RPMI8226 (cell line): ENCODE measurements at places on chromosomes 1 and 21.

DNA sequence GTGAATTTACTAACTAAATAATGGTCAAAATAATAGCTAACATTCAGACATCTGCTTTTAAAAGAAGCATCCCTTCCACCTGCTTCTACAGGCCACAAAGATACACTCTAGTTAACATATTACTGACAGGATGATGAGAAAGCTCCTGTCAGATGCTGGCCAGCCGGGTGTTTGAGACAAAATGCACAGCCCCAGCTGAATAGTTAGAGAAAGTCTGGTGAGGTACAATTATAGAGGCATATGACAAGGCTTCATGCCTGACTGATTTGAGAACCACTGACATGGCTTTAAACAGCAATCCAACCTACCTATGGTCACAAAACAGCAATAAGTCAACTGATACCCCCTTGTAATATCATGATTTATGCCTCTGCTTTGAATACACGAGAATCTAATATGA lies 137.0 kb downstream of the DENND1B start:
- no peak for DNase-seq

DNA sequence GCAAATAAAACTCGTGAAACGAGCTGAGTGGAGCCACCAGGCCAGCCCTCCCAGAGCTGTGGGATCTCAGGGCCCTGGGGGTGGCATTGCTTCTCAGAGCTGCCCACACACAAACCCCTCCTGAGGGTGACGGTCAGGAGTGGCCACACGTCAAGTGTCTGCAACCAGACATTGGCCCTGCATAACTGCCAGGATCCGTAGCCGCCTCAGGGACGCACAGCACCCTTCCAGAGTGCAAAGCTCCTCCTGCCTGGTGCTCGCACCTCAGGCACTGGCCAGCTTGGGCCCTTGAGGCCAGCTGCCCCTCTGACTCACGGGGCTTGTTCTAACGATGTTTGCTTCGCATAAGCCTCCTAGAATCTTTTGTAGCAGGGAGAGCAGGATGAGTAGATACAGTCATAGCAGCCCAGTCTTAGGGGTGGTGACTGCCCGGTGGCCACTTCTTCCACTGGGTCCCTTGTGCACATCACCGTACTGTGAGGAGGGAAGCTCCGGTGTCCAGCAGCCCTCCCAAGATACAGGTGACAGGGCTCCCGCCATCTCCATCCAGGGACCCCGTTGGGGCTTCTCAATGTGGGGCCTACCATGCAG lies 5.0 kb downstream of the WNT3A start:
- DNase-seq = no peak

- no peak for DNase-seq
Measured at GRCh38 chr1:21586222-21586621, 77.0 kb downstream of the ALPL start.

DNA sequence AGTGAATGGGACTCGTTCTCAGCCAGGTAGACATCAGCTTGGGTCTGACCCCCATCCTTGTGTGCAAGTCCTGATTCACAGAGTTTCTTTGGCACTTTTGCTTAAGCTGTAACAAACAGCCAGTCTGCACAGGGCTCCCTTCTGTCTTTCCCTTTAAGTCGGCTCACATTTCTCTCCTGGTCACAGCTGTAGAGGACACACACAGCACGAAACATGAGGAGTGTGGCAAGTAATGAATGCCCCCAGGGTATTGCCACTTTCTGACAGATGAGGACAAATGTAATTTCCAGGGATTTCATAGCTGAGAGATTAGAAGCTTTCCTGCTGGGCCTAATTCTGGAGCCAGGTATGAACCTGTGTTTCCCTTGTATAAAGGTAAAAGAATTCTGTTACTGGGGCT lies 423.5 kb downstream of the KIF26B start:
- DNase-seq = no peak

DNA sequence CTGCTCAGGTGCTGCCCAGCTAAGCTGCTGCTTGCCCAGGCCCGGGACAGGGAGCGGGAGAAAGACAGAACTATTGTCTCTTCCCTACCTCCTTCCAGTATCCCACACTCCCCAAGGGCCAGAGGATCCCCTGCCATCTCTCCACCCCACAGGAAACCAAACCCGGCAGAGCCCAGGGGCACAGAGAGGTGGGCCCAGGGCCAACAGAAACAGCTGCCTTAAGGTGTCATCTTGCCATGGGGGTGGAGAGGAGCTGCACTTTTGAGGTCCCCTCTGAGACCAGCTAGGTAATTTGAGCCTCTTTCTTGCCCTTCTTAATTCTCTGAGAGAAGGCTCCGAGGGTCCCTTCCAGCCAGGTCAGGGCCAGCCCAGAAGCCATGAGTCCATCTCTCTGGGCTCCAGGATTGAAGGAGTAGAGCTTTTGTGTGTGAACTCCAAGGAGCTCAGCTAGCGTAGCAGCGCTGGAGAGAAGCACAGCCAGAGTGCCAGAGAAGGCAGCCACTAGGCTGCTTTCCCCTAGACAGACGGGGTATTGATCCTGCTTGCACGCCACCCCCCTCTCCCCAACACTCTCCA lies 9.7 kb upstream of the GPR61 start:
- no peak for DNase-seq

DNA sequence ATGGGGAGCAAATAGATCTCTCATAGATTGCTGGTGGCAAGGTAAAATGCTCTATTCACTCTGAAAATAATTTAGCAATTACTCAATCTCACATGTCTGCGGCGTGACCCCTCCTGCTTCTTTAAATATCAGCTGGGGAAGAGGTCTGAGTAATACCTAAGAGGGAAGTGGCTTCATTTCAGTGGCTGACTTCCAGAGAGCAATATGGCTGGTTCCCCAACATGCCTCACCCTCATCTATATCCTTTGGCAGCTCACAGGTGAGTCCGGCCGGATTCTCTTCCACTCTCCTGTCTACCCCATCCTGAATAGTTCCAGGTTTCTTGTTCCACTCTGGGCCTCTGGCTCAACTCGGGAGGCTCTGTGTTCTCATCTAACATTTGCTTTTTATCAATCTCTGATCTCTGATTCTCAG lies at the start of gene SLAMF7:
Gene SLAMF7, plus strand, starts transcription at position 150 of the 414 bp plus-strand sequence. Its CDS starts 55 bp downstream, at position 205.
- peak; percentile 42 for DNase-seq

GRCh38 chr1:121483961-121484424 lies 299.2 kb downstream of the SRGAP2C start:
- DNase-seq = no peak

GRCh38 chr1:35564037-35564883 lies 6.7 kb downstream of the NCDN start:
- DNase-seq = peak; percentile 87

DNA sequence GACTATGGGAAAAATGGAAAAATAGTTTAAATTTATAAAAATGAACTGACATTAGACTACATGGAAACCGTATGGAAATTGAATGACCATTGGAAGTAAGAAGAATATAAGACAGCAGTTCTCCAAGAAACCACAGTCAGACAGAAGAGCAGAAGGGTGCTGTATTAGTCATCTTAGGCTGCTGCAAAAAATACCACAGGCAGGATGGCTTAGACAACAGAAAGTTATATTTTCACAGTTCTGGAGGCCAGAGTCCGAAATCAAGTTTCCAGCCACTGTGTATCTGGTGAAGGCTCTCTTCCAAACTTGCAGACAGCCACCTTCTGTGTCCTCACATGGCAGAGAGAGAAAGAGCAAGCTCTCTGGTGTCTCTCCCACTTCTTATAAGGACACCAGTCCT lies 175.2 kb downstream of the DSCAM start:
- peak; percentile 51 for DNase-seq

DNA sequence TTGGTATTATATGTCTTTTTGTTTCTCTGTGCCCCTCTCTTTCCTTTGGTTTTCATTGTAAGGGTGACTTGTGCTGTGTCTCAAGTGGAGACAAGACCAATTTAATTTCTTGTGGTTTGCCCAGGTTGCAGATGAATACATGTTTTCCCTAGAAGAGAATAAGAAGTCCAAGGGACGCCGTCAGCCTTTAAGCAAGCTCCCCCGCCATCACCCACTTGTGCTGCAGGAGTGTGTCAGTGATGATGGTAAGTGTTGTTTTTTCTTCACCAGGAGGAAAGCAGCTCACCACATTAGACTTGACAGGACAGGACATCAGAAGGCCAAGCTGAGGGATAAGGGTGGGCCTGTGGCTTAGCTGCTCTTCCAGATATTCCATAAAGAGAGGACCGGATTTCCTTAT lies 23.8 kb upstream of the ST3GAL3 start:
- no peak for DNase-seq

DNA sequence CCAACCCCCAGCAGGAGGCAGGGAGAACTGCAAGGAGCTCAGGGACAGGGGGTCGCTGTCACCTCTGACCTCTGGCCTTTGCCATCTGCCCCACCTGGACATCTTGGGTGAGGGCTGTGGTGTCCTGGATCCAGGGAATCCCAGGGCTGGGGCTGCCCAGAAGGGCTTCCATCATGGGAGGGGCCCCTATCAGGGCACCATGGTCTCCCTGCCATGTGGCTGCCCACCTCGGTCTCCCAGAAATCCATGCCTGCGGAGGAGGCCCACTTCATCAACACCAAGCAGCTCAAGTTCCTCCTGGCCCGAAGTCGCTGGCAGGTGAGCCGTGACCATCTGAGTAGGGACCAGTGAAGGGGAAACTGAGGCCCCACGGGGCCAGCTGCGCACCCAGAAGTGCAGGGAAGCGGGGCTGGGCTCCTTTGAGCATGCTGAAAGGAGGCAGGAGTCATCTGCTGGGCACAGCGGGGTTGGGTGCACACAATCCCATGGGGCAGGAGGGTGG lies 36.1 kb downstream of the TRIM11 start:
- DNase-seq = no peak

DNA sequence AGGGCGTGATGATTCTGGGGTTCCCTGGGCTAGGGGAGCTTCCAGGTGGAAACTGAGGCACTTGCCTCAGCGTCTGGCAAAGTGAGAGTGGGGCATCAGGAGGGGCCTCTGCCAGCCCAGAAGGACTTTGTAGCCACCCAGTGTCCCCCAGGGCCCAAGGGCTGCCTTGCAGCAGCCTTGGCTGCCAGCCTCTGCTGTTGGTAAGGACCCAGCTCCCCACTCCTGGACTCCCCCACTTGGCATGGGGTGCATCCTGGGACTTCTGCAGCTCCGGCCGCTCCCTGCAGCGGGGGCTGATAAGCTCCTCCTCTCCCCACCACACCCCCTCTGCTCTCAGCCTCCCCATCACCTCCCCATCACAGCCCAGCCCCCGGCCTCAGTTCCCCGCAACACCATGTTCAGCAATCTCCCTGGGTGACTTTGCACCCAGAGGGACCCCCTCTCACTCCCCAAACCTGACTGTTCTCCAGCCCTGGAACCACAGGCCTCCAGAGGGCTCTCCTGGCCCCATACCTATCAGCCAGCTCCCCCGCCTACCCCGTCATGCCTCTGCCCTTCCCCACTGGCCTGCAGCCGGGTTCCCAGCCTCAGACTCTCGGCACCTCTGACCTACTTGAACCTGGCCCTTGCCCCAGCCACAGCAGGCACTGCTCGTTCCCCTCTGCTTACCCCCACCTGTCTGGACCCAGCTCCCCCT lies 113.0 kb downstream of the CRYAA start:
- no peak for DNase-seq

DNA sequence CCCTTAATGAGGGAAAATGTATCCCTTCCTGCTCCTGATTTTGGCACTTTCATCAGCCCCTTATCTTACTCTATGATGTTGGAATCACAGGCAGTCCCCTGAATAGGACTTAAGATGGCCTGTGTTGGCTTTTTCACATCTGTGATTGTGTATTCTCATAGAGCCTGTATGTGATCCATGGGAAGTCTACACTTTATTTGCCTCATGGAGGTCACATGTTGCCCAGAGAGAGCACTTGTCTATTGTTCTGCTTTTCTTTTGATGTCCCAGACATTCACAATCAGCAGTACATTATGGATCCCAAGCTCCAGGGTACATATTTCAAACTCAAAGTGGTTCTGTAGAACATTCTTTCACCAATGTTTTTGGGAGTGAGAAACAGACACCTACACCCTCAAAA lies 885.2 kb upstream of the ADGRL2 start:
- DNase-seq = no peak

GRCh38 chr1:66492424-66492823 lies 41.5 kb upstream of the SGIP1 start:
- no peak for DNase-seq

DNA sequence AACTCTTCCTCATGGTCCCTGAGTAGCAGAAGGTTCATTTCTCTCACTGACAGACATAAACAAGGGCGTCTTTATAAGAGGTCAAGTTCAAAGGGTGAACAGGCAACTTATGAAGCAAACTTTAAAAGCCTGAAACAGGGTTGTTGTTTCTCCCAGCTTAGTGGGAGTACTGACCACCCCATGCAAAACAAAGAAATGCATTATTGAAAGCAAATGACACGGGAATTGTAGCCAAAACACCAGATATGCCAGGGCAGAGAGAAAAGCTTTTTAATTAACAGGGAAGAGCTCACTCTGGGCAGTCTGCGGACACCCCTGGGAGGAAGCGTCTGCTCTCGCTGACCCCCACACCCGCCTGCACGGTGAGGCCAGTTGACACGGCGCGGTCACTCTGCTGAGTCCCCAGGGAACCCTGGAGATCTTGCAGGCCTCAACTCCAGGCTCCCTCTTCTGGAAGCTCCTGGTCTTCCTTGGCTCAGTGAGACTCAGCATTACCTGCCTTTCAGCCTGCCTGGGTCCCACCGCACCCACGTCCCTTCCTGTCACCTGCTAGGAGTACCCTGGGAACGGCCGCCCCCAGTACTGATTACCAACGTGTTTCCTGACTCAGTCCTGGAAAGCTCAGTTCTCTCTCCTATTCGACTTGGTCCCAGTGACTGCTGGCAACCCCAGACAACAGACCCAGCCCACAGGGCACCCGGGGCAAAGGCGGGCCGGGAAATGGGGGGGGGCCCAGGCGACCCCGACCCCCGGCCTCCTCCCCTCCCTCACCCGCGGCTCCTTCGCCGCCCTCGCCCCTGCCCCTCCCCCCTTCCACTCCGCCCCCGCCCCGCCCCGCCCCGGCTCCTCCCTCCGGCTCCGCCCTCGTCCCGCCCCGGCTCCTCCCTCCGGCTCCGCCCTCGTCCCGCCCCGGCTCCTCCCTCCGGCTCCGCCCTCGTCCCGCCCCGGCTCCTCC lies 972 bp downstream of the CFAP410 start:
- peak; percentile 39 for DNase-seq

GRCh38 chr1:161440312-161440894 lies 64.9 kb upstream of the FCGR2A start:
- peak; percentile 90 for DNase-seq

GRCh38 chr1:37879865-37880264 lies 20.5 kb upstream of the MTF1 start:
- no peak for DNase-seq

DNA sequence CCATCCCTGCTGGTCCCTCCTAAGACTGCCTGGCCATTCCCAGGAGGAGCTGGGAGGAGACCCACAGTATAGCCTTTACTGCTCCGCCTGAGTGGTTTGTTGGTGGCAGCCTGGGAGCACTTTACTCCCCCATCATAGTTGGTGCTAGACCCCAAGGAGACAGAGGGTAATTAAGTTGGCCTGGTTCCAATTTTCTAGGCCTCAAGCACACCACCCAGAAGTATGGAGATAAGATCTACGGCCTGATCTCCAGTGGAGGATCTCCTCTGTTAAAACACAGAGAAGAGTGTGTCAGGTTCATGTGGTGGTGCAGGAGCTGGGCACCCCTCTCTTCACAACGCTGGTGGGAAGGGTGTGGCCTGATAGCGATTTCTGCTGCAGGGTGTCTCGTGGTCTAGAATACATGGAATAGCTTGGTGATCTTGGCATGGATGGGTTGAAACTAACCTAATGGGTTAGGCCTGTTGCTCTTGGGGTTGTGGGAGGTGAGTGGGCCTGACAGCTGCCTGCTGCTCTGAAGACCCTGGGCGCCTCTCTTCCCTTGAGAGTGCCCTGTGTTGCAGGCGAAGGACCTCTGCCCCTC lies 68.5 kb downstream of the FASLG start:
- no peak for DNase-seq
